ENCODE measurements at places on chromosomes 1 and 21.

DNA sequence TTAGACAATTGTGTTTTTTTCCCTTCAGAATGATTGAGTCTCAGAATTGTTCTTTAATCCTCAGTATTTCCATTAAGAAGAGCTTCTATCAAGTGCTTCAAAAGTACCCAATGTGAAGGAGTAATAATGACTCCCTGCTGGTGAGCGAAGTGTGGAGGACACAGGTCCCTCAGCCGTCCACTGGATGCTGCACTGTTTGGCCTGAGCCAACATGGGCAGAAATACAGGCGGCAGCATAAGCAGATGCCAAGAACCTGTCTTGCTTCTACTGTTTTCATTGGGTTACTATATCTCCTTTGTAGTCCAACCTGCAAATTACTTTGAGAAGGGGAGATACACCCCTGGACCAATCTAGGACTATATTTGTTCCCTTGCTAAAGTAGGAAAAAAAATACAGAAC is 55.3 kb upstream of the DPH5 start:
- no peak for DNase-seq

- no peak for DNase-seq
Observed at GRCh38 chr1:175656416-175656815, 87.0 kb downstream of the TNR start.

DNA sequence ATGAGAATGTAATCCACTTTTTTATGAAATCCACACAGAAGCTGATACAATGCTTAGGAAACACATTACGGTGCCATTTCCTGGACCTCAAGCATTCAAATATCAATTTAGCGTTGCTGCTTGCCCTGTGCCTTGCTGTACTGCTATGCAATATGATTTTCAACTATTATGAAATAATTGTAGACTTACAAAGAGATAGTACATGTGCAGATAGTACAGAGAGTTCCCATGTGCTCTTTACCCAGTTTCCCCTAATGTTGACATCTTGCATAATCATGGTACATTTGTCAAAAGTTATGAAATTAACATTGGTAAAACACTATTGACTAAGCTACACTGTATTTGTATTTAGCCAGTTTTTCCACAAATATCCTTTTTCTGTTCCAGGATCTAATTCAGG is 37.7 kb upstream of the PTBP2 start:
- no peak for DNase-seq

GRCh38 chr1:234771642-234772344 is 161.8 kb upstream of the IRF2BP2 start:
- DNase-seq, result no peak

DNA sequence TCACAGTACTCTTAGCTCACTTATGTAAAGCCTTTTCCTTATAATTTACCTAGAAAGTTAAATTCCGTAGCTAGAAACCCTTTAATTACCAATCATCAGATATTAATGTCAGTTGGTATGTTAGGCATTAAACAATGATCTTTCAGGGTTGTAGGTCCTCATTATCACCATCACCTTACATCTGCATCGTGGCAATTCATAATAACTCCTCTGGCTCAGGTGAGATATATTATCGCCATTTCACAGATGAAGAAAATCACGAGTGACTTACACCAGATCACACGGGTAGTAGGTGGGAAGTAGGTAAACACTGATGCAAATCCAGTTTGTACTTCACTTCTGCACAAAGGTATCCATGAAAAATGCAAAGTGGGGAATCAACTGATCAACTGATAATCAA is 639 bp downstream of the NUP133 start:
- no peak for DNase-seq

- DNase-seq, result no peak
Observed at GRCh38 chr1:165960881-165961280, 133.5 kb downstream of the UCK2 start.

- no peak for DNase-seq
Observed at GRCh38 chr1:115179397-115180079, 90.2 kb upstream of the TSPAN2 start.

GRCh38 chr1:29876902-29877301 is 640.6 kb downstream of the PTPRU start:
- DNase-seq, result no peak
